ENCODE measurements at places on chromosomes 6 and 20.
A peak's percentile ranks its signal among the peaks of the same experiment; 100 is the strongest.

- DNase-seq, result no peak
Measured at GRCh38 chr6:84166395-84166794, 61.0 kb downstream of the CEP162 start.

- DNase-seq, result peak; percentile 99
Measured at GRCh38 chr6:142416179-142416578, 114.4 kb downstream of the ADGRG6 start.

DNA sequence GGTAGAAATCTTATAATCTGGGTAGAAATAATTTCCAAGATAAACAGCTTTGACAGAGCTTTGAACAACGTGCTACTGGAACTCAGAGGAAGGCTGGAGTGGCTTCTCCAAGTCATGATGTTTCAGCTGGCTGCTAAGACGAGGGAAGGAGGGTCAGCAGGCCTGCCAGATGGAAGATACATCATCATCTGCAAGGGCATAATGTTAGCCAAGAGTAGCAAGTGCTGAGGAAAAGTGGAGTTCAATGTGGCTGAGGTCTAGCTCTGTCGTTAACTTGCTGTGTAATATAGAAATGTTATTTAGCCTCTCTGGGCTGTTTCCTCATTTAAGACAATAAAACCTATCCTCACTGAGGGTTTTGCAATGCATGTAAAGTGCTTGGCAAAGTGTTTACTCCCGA, 35.1 kb downstream of the RGS17 start:
- DNase-seq, result no peak

- no peak for DNase-seq
Measured at GRCh38 chr6:125611573-125612344, 137.7 kb upstream of the HEY2 start.

DNA sequence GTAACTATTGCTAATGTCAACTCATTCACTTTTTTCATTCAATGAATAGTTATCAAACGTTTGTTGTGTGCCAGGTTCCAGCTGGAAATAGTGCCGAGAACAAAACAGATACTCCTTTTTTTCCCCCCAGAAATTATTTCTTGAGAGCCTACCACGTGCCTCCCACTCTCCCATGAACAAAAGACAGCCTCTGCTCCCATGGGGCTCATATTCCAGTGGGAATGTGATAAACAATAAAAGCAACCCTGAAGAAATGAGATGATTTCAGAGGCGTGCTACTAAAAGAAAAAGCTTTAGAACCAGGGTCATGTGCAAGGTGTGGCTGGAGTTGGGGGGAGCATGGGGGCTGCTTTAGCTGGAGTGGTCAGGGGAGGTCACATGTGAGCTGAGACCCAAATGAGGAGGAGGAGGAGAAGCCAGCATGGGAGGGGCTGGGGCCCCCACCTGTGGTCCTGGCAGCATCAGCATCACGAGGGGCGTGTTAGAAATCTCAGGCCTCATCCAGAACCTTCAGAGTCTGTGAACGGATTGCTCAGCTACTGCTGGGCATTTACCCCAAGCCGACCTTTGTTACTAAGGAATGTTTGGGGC, 157.4 kb downstream of the EYA2 start:
- DNase-seq, result no peak

GRCh38 chr20:50982363-50982762, 23.7 kb downstream of the MOCS3 start:
- DNase-seq, result peak; percentile 68

DNA sequence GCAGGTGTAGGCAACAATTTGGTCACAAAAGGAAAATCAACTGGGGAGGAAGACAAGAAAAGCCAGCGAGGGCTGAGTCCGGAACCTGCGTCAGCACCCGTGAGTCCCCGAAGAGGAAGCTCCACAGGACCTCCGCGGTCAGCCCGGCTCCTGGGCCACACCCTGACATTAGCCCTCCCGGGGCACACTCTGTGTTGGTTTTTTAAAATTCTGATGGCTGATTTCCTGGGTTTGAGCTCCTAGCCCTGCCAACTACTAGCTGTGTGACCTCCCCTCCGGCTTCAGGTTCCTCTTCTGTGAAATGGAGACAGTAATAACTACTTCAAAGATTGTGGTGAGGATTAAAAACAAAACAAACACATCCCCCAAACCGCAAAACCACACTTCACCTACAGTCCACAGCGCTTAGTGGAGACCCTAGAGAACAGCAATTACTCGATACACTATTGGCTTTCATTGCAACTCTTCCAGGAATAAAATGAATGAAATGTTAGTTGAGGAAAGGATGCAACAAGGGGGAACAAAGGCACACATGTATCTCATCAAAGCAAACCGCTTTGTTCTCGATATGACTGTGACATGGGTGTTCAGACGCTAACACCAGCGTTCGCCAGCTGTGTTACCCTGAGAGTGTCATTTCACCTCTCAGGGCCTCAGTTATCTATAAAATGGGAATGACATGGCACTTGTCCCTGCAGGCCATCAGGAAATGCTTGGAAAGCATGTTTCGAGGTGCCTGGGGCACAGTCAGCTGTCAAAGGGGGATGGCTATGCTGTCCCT, 985 bp downstream of the ZBP1 start:
- no peak for DNase-seq

DNA sequence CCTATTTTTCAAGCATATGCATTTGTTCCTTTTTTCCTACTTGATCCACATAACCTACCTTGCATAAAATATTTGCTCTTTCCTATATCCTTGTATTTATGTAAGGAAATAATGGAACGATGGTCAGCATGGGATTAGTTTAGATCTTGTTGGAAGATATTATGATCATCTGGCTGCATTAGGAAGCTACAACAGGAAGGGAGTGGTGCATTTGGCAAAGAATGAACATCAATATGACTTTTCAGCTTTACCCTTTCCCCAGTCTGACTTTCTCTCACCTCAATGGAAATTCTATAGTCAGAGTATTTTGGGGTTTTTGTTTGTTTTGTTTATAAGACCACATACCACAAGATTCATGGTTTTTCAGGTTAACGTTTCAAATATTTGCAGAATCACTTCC, 66.0 kb downstream of the HS3ST5 start:
- DNase-seq, result no peak

DNA sequence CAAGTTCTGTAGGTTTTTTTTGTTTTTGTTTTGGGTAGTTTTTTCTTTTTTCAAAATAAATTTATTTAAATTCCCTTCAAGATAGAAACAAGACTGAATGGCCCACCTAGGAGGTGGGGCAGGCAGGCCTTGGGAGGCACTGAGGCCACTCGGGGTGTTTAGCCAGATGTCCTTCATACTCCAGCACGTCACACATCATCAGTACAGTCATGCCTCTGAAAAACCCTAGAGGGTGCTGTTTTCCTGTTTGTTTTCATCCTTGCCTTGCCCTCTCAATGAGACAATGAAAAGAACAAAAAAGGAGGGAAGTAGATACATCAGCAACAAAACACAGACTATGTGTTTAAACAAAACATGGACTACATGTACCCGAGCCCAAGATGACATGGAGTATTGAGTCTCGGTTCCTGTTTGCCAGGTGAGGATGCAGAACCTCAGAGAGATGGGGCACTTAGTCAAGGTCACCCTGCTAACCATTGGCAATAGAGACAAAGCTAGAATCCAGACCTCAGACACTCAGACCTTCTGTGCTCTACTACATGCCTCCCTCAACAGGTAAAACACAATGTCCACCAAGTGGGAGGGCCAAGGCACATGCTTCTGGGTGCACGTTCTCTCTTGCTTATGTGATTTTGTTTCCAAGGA, 26.8 kb upstream of the CLIC5 start:
- peak; percentile 11 for DNase-seq

GRCh38 chr20:20786428-20786827, 74.0 kb upstream of the RALGAPA2 start:
- DNase-seq, result no peak

DNA sequence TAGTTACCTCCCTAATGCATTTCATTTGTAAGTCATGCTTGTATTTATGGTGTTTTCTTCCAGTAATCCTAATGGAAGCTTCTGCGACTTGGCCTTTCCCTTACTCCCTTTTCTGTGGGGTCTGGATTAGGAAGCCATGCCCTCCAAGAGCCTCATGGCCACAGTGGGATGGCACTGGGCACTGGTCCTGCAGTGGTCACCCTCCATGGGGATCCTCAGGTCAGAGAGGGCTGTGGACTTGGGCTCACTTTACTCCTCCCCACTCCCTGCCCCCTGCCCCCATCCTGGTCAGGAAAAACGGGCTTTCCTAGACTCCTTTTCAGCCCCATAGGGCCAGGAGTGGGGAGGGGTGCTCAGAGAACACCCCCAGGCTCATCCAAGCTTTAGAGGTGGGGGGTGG, 49.9 kb downstream of the EBF4 start:
- DNase-seq, result no peak

DNA sequence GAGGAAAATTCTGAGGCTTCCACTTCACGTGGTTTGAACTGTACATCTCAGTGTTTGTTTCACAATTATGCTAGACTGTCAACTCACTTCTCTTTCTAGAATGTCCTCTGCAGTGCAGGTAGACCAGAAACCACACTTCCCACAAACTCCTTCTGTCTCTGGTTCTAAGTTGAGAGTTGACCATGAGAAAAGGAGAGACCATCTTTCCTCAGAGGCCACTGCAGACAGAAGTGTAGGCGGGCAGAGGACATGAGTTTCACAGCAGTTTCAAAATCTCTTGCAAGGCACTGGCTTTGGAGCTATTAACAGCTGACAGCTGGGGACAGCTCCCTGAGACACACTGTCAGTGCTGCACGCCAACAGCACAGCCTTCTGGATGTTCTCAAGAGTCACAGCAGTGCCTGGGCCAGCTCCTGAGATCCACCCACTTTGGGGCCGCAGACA, 55.4 kb upstream of the MOXD1 start:
- no peak for DNase-seq

DNA sequence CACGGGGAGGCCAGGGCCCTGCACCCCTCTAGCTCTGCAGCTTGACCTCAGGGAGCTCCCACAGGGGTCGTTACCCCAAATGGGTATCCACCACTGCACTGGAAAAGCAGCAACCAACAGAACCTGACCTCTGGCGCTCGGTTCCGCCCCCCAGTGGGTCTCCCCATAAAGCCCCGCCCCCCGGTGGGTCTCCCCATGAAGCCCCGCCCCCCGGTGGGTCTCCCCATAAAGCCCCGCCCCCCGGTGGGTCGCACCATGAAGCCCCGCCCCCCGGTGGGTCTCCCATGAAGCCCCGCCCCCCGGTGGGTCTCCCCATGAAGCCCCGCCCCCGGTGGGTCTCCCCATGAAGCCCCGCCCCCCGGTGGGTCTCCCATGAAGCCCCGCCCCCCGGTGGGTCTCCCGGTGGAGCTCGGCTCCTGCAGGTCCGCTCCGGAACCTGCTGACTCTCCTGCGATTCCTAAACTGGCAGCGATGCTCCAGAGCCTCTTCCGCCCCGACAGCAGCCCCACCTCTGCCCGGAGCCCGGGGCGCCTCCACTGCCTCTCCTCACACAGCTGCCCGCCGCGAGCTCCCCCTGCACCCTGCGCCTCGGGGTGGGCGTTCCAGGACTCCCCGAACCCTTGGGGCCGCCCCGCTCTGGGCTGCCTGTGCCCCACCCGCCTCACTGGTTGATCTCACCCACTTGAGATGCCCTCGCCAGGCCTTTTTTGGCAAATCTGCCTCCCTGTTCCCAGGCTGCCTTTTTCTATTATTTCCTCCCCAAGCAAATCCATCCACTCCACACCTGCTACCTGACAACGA, 12.1 kb downstream of the SLC2A4RG start:
- DNase-seq, result no peak

DNA sequence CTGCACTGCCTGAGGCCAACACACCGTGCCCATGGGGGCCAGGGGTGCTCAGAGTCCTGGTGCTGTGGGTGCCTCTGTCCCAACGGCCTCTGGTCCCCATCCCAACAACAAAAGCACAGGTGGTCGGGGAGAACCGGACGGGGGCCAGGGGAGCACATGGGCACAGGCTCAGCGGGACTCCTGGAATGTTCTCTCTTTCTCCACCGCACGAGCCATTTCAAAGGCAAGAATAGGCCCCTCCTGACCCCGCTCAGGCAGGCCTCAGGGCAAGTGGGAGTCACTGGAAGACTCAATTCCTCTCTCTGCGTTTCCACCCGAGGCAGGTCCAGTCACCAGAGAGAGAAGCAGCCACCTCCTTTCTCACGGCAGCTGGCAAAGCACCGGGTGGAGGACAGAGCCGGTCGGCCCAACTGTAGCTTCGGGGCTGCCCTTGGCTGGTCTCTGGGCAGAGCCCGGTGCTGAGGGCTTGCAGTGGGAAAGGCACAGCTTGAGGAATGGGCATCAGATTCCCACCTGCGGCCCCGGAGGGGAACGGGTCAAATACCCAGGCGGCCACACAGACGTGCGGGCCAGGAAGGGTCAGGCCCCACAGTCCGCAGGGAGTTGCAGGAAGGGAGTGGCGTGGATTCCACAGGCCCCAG, 55.2 kb downstream of the KCNQ2 start:
- no peak for DNase-seq

- peak; percentile 30 for DNase-seq
Measured at GRCh38 chr6:89818977-89819335, 638 bp downstream of the MDN1 start.

DNA sequence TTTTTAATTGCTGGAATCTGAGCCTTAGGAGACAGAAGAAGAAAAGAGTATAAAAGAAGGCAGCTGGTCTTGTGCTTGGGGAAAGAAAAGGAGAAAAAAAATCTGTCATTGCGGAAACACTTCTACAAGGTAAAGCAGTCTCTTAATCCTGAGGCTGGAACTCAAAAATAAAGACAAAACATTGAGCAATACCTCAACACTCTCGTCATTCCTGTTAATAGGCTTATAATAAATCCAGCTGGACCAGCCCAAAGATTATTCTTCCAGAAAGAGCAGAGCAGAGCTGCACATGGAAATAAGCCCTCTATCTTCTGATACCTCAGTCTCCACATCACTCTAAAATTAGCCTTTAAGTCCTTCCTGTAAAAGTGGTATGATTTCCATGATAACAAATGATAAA, 62.0 kb upstream of the HIVEP1 start:
- no peak for DNase-seq

GRCh38 chr20:7723284-7723683, 217.0 kb downstream of the HAO1 start:
- DNase-seq, result no peak

- DNase-seq, result no peak
Measured at GRCh38 chr6:142376115-142376514, 74.3 kb downstream of the ADGRG6 start.

- no peak for DNase-seq
Measured at GRCh38 chr6:140794544-140794943, 1338.2 kb upstream of the GJE1 start.

- no peak for DNase-seq
Measured at GRCh38 chr20:57753332-57754164, 43.7 kb upstream of the PMEPA1 start.

DNA sequence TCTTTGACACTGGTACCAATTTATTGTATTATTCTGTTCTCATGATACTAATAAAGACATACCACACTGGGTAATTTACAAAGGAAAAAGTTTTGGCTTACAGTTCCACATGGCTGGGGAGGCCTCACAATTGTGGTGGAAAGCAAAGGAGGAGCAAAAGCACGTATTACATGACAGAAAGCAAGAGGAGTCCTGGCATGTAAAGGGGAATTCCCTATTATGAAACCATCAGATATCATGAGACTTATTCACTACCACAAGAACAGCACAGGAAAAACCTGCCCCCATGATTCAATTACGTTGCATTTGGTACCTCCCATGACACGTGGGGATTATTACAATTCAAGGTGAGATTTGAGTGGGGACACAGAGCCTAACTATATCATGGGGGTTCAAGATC, 43.4 kb downstream of the SLC22A2 start:
- DNase-seq, result no peak

- no peak for DNase-seq
Measured at GRCh38 chr20:39873286-39873685, 815.8 kb downstream of the MAFB start.

- DNase-seq, result no peak
Measured at GRCh38 chr20:4601630-4602296, 119.9 kb upstream of the PRND start.

Measured in IMR-90 (cell line).